Calu3 (cell line): ENCODE measurements at places on chromosomes 4 and X. TPM values are rescaled to one million over a fixed set of nuclear protein-coding genes. Genes with fewer than 3 reads are reported as not detected.

GRCh38 chrX:154855256-154855655, 20.8 kb upstream of the SMIM9 start:
- no peak for DNase-seq

DNA sequence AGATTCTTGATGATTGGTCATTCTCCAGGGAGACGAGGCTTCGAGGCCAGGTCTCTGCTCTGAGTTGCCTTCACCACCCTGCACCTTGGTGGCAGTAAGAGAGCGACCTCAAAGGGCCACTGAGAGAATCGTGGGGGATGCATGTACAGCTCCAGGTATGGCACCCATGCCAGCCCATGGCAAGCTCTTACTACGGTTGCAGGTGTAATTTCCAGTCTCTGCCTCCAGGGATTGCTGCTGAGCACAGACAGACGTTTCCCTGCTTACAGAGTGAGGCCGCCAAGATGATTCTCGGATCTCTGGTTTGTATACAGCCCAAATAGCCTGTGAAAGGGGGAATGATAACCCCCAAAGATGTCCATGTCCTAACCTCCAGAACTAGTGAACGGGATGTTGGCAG, 16.3 kb upstream of the DRD5 start:
- peak; percentile 11 for DNase-seq

DNA sequence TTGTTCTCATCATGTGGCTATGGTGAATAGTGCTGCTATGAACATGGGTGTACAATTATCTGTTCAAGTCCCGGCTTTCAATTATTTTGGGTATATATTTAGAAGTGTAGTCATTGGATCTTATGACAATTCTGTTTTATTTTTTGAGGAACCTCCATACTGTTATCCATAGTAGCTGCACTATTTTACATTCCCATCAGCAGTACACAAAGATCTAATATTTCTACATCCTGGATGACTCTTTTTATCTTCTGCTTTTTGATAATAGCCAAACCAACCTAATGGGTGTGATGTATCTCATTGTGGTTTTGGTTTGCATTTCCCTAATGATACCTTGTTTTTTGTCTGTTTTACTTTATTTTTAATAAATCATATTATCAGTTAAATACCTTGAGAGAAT, 12.9 kb upstream of the IL13RA1 start:
- DNase-seq, result no peak

DNA sequence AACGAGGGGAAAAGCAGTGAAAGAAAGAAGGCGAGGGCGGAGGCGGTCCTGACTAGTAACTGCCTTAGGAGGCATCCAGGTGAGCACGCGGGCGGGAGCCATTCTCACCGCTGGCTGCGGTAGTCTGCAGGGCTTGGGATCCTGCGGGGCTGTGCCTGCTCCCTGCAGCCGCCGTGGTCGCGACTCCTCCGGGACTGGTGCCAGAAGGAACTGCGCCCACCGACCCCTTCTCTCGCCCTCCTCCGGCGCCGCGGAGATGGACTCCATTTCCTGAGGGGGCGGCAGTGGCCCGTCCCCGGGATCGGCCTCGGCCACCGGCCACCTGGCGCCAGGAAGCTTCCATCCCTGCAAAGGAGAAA, 543 bp downstream of the NFXL1 start:
- peak; percentile 33 for DNase-seq

DNA sequence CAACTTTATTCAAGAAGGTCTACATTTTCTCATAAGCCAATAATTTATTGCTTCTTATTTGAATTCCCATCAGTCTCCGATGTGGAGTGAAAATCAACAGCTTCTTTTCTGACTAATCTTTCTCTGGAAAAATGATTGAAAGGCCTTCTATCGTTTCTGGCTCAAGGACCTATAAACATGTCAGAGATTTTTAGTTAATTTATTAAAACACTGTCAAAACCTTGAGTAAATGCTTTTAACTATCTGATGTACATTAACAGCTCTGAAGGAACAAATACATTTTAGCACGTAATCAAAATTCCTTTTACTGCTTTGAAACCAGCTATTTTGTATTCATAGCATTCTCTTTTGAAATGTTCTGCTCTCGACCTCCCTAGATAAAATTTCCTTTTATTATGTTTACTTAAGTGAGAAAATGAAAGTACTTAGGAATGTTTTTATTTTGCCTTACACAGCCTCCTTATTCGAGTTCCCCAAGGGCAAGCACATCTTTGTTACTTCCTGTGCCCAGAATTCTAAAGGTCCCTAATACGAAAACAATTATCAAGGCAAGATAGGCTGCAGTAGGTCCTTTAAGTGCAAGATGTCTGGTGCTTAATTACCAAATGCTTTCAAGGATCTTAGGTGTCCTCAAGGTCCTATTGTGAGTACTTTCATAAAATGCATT, 3.1 kb upstream of the ZFX start:
- no peak for DNase-seq

DNA sequence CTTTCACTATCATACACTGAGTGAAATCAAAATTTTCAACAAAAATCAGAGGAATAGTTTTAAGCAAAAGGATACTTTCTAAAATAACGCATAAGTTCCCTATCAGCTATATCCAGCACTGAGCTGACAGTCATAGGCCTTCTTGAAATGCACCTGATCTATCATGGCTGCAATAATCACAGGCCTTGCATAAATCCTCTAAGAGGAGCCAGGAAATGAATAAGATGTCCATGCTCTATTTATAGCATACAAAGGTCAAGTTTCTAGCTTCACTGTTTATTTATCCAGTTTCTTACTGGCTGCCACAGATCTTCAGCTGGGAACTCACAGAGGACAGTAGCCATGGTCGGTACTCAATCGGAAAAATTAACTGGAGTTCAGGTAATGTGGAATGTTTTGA, 235.9 kb upstream of the DMD start:
- DNase-seq, result no peak

DNA sequence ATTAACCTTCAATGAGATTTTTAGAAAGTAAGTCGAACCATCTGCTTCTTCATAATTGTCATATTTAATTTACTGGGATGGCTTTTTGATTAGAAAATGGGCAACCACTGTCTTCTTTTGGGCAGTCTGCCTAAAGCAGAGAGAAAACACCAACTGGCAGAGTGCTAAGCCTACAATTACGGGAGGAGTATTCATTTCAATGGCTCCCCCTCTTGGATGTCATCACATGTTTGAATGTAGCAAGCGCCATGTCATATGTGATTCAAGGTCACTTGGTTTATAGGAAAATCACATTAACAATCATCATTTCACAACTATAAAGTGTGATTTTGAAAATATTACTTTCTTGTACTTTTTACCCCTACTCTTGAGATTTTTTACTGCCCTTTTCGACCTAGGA, 261.9 kb downstream of the FRMPD4 start:
- no peak for DNase-seq

DNA sequence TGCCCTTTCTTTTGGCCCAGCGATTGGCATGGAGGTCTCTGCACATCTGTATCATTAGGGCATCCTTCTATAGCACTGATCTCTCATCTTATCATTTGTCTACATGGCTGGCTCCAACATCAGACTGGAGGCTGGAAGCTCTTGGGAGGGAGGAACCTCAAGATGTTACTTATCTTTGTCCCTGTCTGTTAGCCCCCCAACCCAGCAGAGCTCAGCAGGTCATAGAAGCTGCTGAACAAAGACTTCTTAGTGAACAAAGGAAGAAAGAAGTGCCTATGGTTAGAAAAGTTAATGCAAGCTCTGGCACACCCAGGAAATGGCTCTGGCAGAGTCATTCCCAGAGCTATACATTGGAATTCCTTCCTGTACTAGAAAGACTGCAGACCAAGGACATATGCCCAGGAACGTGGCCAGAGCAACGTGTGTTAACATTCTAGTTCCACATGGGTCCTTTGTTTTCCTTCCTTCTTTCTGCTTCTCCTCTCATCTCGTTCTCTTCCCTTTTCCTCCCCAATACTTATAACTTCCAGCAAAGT, 74.0 kb downstream of the SEL1L3 start:
- DNase-seq, result no peak

GRCh38 chr4:87390551-87390890, 467 bp downstream of the HSD17B11 start:
- no peak for DNase-seq

DNA sequence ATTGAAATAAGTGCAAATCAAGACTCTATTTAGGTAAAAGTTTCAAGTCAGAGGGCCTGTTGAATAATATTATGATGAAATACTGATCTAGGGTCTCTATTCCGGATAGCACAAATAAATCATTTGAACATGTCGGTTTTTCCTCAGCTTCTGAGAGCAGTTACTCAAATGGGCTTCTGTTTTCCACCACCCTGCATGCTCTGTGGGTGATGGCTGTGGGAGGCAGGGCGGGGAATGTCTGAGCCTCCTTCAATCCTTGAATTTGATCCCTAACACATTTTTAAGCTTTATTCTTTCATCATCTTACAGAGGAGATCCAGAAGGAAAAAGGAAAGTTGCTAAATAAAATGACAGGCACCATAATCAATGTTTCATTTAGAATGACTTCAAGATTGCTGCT, 8.5 kb downstream of the UNC5C start:
- DNase-seq, result no peak

SHOX gene
- not detected in 2 replicates for total RNA-seq

NCAPG gene
- 26.9 and 35.3 TPM in 2 replicates for total RNA-seq
